SK-N-MC (cell line): ENCODE measurements at places on chromosomes 1 and 21.

- no peak for DNase-seq
Measured at GRCh38 chr21:17467392-17467791, 45.5 kb upstream of the CXADR start.

GRCh38 chr1:109256085-109256484 is 6.7 kb downstream of the CELSR2 start:
- DNase-seq, result no peak

DNA sequence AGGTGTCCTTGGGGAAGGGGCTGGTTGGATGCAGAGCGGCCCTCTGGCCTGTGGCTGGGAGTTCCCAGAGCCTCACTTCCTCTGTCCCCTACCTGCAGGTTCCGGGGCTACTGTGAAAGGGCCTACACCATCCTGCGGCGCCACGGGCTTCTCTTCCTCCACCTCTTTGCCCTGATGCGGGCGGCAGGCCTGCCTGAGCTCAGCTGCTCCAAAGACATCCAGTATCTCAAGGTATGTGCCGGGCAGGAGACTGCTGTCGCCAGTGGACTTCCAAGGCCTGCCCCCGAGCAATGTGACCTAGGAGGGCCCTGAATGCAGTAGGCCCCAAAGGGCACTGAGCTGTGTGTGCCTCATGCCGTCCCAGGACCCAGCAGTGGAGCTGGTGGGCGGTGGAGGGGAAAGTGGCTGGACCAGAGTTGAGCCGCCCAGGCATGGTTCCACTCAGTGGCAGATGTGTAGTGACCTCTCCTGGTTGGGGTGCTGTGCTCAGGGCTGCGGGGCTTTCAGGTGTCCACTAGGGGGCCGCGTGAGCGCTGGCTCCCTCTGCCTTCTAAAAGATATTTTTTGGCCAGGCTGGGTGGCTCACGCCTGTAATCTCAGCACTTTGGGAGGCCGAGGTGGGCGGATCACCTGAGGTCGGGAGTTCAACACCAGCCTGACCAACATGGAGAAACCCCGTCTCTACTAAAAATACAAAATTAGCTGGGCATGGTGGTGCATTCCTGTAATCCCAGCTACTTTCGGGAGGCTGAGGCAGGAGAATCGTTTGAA is 73.4 kb downstream of the PIK3CD start:
- no peak for DNase-seq

- no peak for DNase-seq
Measured at GRCh38 chr1:1081311-1082238, 7.5 kb upstream of the RNF223 start.

GRCh38 chr1:44812822-44813543 is 4.7 kb downstream of the BTBD19 start:
- no peak for DNase-seq
